ENCODE measurements at places on chromosomes 13 and 19.

DNA sequence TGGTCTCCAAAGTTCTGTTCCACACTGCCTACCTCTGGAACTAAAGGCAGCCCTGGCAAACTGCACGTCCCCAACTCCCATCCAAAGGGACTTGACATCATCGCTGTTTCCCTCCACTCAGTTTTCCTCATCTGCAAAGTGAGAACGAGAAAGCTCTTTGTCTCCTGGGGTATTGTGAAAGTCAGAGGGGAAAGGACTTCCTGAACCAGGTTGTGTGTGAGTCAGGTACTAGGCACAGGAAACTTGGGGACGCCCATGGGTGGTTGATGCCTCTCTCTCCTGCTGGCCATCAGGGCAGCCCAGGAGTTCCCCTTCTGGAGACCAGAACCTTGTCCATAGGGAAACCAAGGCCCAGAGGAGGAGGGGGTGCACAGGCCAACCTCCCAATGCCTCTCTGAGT lies 4.7 kb downstream of the CRLF1 start:
- no peak for DNase-seq

- DNase-seq, result no peak
Observed at GRCh38 chr19:48676887-48677286, 4.1 kb upstream of the NTN5 start.

GRCh38 chr13:46121033-46121432 lies 16.2 kb upstream of the CPB2 start:
- no peak for DNase-seq

GRCh38 chr19:8373867-8374813 lies 10.2 kb downstream of the ANGPTL4 start:
- no peak for DNase-seq

- DNase-seq, result no peak
Observed at GRCh38 chr13:25463496-25463895, 91.7 kb downstream of the ATP8A2 start.

- DNase-seq, result no peak
Observed at GRCh38 chr13:79612604-79613003, 131.6 kb downstream of the NDFIP2 start.

DNA sequence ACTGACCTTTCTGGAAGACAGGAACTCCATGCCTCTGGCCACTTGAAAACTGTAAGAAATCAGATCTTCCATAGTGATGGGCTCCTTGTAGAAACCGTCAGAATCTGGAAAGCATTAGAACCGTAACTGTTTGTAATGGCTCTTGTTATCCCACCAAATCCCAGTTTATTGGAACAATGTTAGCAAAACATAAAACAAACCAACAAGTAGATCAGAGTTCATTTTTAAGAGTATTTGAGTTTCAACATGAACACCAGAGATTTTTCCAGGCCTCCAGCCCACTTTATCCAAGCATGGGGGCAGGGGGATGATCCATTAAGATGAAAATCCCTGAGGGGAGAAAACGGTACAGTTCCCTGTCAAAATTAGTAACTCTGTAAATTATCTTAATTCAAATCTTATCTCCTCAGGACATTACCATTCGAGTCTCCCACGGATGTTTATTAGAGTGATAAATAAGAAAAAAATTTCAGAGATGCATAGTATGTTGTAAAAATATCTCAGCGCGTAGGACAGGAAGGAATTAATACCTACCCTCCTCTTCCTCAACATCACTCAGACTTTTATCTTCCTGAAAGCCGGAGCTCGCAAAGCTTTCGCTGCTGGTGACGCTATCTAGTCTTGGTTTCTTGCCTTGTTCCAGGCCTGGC lies 172.5 kb downstream of the FLT1 start:
- DNase-seq, result no peak

DNA sequence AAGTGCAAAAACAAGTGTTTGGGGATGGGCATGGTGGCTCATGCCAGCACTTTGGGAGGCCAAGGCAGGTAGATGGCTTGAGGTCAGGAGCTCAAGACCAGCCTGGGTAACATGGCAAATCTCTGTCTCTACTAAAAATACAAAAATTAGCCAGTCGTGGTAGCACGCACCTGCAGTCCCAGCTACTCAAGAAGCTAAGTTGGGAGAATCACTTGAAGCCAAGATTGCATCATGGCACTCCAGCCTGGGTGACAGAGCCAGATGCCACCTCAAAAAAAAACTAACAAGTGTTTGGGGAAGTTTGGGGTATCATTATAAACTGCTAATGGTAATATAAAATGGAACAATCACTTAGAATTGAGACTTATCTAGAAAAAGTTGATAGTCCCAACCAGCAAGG lies 24.6 kb downstream of the XPO4 start:
- DNase-seq, result no peak

DNA sequence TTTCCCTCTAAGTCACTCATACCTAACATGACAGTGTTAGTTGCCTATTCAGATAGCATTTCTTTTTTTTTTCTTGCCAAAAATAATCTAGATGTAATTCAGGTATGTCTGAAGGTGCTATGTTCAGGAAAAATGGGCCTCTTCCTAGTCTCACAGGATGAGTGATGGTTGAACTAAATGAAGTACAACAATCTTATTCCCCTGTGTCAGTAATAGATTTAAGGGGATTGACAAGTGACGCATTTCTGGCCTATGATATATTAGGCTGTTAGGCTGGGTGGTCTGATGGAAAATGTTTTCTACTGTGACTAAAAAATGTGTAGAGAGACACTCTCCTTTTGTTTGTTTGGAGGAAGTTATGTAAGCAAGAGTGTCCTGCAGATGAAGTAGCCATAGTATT lies 878.7 kb upstream of the SLITRK1 start:
- no peak for DNase-seq

DNA sequence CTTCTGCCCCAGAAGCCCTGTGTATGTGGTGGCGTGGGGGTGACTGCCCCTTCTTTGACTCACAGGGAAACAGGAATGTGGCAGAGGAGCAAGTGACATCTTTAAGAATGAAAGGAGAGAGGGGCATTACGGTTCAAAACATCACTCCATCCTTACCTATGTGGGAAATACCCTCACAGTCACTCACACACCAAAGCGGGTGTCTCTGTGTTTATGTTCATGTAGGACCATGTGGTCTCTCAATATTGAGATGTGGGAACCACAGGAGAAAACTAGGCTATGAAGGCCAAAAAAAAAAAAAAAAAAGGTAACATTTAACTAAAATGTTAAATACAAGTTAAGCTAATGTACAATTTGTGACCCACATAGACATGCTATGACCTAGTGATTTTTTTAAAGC lies 153.6 kb upstream of the GPR12 start:
- DNase-seq, result no peak

DNA sequence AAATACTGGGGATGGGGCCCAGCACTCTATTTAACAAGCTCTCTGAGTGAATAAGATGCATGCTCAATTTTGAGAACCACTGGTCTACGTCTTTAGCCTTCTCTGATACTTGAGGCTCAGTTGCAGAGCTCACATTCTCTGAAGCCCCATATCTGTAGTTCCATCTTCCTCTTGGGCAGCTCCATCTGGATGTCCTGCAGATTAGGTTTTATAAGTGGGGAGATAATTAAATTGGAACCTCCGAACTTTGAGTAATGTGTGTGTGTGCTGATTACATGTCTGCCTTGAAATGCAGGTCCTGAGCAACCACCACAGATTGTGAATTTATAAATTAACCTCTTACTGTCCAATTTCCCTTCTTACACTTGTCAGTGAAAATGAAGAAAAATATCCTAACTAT lies 7.2 kb upstream of the RASL11A start:
- DNase-seq, result no peak

GRCh38 chr19:29285878-29286277 lies 72.9 kb upstream of the UQCRFS1 start:
- no peak for DNase-seq

GRCh38 chr13:26658448-26659385 lies 101.2 kb downstream of the WASF3 start:
- DNase-seq, result no peak

Data from GF-D8 (cell line).